Activated naive CD8-positive, alpha-beta T cell treated with anti-CD3 and anti-CD28 coated beads, Interleukin-2, amount 50 U/mL, for 24 hours (primary cell): ENCODE measurements at places on chromosomes 12 and 14.

DNA sequence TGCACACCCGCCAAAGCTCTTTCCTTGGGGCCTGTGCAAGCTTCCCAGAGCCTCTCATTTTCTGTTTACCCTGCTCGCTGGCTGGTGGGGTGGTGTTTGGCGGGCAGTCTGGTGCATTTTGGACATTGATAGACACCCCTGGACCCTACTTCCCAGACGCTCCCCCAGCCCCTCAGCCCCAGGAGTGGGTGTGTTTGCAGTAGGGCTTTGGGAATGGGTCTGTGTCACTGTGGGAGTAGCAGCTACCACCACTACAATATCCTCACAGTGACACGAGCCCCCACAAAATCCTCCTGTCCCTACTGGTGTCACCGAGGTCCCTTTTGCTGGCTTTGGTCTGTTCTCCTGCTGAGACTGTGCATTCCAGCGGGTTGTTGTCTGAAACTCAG is 371.3 kb downstream of the TMEM121 start:
- peaks cover 11% of the 10 kb centered on the region for H3K4me1 ChIP-seq
- no peaks in the 10 kb centered on the region for H3K36me3 ChIP-seq
- no peak overlapping the region for H3K27ac ChIP-seq
- H3K27me3 ChIP-seq, result no peaks in the 10 kb centered on the region

DNA sequence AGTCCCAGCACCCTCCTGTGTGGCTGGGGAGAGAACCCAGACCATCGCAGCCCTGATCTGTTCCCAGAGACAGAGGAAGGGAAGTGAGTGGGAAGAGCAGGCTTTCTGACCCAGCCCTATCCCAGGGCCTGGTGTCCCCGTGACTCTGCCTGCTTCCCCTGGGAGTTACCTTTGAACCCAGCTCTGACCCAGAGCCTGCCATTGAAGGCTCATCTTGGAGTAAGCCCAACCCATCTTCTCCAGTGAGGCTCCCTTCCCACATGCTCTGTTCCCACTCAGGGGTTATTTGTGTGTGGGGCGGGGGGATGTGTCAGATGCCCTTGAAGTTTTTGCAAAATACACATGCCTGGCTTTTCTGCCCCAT is 6.0 kb downstream of the TMEM63C start:
- DNase-seq, result no peak
- no peak overlapping the region for H3K4me3 ChIP-seq
- H3K4me1 ChIP-seq, result peaks cover 11% of the 10 kb centered on the region
- no peak overlapping the region for H3K27ac ChIP-seq
- no peaks in the 10 kb centered on the region for H3K36me3 ChIP-seq

GRCh38 chr12:119786539-119786938 is 90.6 kb downstream of the CIT start:
- no peak for DNase-seq
- no peaks in the 10 kb centered on the region for H3K27me3 ChIP-seq
- H3K4me1 ChIP-seq, result peaks cover 5% of the 10 kb centered on the region

- no peaks in the 10 kb centered on the region for H3K27me3 ChIP-seq
- no peaks in the 10 kb centered on the region for H3K36me3 ChIP-seq
- peaks cover 2% of the 10 kb centered on the region for H3K4me1 ChIP-seq
- no peak overlapping the region for H3K27ac ChIP-seq
- no peak for DNase-seq
Measured at GRCh38 chr12:30996255-30996654, 69.7 kb downstream of the TSPAN11 start.

GRCh38 chr12:67854351-67854750 is 134.9 kb upstream of the IFNG-AS1 start:
- H3K4me3 ChIP-seq, result no peak overlapping the region
- no peaks in the 10 kb centered on the region for H3K27me3 ChIP-seq
- peaks cover 2% of the 10 kb centered on the region for H3K36me3 ChIP-seq
- H3K4me1 ChIP-seq, result no peaks in the 10 kb centered on the region
- no peak for DNase-seq

GRCh38 chr12:132858718-132859266 is 28.6 kb downstream of the CHFR start:
- H3K4me3 ChIP-seq, result no peak overlapping the region
- H3K4me1 ChIP-seq, result no peaks in the 10 kb centered on the region

GRCh38 chr14:37595809-37596621 is 586 bp downstream of the TTC6 start:
- peak overlapping the region; percentile 74 for H3K4me3 ChIP-seq
- peaks cover 33% of the 10 kb centered on the region for H3K4me1 ChIP-seq
- H3K27me3 ChIP-seq, result peaks cover 76% of the 10 kb centered on the region

DNA sequence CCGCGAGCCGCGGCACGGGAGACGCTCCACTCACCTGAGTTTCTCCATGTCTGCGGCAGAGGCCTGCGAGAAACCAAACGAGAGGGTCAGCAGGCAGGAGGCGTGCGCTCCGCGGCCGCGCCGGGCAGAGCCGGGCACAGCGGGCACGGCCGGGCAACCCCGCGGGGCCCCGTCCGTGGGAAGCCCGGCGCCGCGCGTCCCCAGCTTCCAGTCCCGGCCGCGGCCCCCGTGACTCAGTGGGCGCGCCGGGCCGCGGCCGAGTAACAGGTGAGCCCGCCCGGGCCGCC is 19.4 kb downstream of the BEGAIN start:
- H3K36me3 ChIP-seq, result no peaks in the 10 kb centered on the region
- peaks cover 39% of the 10 kb centered on the region for H3K27me3 ChIP-seq
- no peak overlapping the region for H3K4me3 ChIP-seq
- H3K4me1 ChIP-seq, result peaks cover 5% of the 10 kb centered on the region
- no peak overlapping the region for H3K27ac ChIP-seq
